ENCODE measurements at places on chromosomes 7 and 10.

GRCh38 chr10:80596391-80597257 is 58.9 kb downstream of the SH2D4B start:
- peak; percentile 32 for DNase-seq

DNA sequence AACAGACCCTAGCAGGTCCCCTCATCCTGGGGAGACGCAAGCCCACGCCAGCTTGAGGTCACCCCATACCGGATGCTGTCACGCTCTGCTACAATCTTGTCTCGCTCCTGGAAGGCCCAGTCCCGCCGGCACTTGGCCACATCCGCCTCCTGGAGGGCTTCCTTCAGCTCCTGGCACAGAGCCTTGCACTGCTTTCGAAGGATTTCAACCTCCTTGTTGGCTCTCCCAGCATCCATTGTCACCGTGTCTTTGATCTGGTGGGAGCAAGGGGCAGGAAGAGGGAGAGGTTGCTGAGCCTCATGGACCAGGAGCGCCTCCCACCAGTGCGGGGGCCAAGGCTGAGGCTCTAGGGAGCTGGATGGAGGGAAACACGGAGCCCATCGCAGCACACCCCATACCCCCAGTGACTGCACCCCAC is 90.9 kb downstream of the DLG5 start:
- no peak for DNase-seq

DNA sequence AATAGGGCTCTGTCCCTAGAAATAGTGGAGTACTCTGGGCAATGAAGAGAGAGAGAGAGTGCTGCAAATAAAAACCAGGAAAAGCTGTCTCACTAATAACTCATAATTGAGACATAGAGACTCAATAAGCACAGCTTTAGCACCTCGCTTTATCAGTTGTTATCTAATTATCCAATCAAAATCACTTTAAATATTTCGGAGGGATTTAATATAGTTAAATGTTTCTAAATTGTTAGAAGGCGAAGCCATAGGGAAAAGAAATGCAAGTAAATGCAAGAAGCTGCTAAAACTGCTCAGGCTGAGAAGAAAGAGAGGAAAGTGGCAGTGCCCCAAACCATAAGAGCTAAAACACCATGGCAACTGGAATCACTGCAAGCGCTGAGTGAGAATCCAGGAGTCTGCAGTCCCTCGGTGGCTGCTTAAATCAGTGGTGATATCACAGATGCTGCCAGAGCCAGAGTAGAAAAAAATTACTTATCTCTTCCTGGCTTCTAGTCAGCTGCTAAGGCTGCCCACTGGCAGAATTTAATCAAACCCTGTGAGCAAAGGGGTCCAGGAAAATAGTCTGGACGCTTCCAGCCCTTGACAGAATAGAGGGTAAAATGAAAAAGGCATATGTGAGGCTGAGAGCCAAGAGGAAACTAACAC is 150.4 kb upstream of the CHRM2 start:
- no peak for DNase-seq

DNA sequence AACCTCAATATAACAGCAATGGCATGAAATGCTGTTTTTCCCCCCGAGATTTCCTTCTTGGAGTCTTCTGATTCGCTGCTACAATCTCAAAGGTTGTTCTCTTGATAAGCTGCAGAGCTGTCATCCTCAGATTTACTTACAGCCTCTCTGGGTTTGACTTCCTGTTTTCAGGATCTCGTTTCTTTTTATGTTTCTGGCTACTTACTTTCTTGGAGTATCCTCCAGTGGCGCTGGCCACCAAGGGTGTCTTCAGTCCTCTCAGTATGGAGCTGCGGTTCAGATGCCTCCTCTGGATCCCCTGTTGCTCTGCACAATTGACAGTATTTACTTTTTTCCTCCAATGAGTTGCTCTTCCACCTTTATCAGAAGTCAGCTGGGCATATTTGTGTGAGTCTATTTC is 152.0 kb upstream of the TMEM72 start:
- DNase-seq = no peak

DNA sequence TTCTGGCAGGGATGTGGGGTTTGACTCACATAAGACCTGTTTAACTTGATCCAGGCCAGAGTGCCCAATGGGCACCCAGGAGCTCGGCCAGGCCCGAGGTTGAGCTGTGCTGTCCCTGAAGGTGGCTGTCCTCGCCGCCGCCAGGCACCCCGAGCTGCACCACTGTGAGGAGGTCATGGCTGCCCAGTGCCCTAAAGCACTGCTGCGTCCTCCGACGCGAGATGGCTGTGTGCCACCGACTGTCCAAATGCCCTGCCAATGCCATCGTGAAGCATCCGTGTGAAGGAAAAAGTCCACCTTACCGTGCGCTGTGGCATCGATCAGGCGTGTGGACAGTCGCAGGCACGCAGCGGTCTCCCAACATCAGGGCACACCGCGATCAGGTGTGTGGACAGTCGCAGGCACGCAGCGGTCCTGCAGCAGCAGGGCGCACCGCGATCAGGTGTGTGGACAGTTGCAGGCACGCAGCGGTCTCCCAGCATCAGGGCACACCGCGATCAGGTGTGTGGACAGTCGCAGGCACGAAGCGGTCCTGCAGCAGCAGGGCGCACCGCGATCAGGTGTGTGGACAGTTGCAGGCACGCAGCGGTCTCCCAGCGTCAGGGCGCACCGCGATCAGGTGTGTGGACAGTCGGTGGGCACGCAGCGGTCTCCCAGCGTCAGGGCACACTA is 120.3 kb downstream of the VIPR2 start:
- no peak for DNase-seq
